ENCODE measurements at places on chromosomes 11 and 22.

- no peak for DNase-seq
These were observed 19.8 kb downstream of the LRP5 start for GRCh38 chr11:68332186-68332585.

- DNase-seq = no peak
These were observed 52.4 kb downstream of the UBASH3B start for GRCh38 chr11:122707901-122708300.

- DNase-seq = no peak
These were observed 1343.7 kb downstream of the BRD1 start for GRCh38 chr22:48483764-48484528.

- peak; percentile 51 for DNase-seq
These were observed 22.3 kb downstream of the SMCO4 start for GRCh38 chr11:93520726-93521509.

- peak; percentile 38 for DNase-seq
These were observed 125.2 kb downstream of the MICAL2 start for GRCh38 chr11:12235553-12235946.

DNA sequence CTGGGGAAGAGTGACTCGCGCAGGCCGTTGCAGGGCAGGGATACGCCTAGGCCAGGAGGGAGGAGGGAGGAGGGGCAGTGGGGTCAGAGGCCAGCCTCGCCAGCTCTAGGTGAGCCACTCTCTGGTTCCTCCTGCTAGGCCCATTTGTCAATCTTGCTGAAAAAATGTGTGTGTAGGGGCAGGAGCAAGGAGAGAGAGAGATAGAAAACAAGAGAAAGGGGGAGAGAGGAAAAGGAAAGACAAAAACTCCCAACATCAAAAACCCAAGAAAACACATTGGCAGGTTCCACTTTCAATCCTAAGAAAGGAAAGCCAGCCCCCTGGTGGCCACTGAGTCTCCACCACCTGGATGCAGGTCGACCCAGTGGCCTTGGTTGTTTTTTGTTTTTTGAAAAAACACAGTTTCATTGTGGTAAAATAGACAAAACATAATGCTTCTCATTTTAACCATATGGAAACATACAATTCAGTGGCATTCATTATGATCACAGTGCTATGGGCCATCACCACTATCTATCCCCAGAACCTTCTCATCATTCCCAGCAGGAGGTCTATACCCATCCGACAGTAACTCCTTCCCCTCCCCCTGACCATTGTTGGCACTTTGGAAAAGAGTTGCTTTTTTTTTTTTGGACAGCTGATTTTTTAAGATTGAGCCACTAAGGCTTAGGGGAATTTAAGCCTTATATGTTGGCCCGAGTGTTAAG, 10.9 kb downstream of the OMP start:
- peak; percentile 79 for DNase-seq

DNA sequence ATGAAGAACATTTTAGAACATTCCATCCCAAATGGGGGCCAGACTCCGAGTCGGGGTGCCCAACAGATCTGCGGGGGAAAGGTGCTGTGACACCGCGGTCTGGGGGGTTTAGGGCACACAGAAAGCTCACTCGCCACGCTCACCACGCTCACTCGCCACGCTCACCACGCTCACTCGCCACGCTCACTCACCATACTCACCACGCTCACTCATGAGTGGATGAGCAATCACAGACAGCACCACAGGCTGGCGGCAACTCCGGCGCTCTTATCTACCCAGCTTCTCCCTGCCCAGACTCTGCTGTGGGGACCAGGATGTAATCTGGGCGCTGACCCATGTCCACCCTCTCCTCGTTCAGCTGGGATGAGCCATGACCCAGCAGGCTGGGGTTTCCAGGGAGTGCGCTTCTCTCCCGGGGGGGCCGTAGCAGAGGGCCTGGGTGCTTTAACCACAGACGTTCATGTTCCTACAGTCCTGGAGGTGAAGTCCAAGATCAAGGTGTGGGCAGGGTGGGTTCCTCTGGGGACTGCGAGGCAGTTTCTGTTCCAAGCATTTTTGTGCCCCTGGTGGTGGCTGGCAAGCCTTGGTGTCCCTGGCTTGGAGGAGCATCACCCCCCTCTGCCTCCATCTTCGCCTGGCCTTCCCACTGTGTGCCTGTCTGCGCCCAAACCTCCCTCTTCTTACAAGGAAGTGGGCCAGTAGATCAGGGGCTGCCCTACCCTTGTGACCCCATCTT, 141.2 kb downstream of the CTTN start:
- no peak for DNase-seq

GRCh38 chr22:19149991-19150390, at the start of gene GSC2:
Gene GSC2, minus strand, starts transcription at chr22:19150292. Its CDS starts 9 bp downstream, at chr22:19150283.
- DNase-seq = no peak

- DNase-seq = peak; percentile 86
These were observed 76.9 kb upstream of the CTSC start for GRCh38 chr11:88414385-88414861.

DNA sequence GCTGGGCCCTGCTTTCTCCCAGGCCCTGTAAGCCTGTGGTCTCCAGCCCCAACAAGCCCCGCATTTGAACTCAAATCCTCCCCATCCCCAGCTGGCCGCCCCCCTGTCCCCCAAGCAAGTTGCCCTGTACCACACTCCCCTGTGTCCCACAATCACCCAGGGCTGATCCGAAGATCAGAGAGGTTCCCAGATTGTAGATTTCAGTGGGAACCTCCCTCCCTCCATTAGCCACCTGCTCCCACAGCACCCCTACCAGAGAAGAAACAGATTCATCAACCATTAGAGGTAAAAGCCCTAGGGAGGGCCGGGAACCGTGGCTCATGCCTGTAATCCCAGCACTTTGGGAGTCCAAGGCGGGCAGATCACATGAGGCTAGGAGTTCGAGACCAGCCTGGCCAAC, 107.5 kb downstream of the FEZ1 start:
- DNase-seq = no peak

- DNase-seq = no peak
These were observed 49.2 kb downstream of the STK33 start for GRCh38 chr11:8544807-8545206.

- no peak for DNase-seq
These were observed 9.0 kb upstream of the RAG1 start for GRCh38 chr11:36558571-36559413.

DNA sequence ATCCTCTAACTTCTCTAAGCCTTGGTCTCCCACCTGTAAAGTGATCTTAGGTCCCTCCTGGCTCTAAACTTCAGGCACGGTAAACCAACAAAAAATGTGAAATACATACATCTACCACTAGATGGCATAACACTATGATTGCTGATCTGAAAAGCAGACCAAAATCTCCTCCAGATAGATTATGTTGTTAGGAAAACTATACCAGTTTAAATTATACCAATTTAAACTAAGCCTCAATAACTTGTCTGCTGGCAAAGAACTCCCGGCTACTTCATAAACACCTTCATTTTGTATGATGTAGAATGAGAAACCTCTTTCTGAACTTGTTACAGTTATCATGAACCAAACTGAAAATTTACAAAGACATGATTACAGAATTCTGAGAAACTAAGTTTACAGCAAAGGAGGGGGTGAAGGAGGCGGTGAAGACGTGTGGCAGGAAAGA, 85.9 kb downstream of the SBF2 start:
- peak; percentile 74 for DNase-seq

DNA sequence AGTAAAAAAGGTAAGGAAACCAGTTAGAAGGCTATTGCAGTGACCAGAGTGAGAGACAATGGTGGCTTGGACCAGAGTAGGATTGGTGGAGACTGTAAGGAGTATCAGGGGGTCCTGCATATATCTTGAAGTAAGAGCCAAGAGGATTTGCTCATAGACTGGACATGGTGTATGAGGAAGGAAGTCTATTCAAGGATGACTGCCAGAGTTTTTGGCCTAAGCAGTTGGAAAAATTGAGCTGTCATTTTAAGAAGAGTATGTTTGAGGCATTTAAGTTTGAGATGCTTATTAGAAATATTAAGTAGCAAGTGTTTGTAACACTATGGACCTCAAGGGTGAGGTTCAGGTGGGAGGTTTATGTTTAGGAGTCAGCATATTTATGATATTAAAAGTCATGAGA, 596.6 kb downstream of the METTL15 start:
- no peak for DNase-seq

DNA sequence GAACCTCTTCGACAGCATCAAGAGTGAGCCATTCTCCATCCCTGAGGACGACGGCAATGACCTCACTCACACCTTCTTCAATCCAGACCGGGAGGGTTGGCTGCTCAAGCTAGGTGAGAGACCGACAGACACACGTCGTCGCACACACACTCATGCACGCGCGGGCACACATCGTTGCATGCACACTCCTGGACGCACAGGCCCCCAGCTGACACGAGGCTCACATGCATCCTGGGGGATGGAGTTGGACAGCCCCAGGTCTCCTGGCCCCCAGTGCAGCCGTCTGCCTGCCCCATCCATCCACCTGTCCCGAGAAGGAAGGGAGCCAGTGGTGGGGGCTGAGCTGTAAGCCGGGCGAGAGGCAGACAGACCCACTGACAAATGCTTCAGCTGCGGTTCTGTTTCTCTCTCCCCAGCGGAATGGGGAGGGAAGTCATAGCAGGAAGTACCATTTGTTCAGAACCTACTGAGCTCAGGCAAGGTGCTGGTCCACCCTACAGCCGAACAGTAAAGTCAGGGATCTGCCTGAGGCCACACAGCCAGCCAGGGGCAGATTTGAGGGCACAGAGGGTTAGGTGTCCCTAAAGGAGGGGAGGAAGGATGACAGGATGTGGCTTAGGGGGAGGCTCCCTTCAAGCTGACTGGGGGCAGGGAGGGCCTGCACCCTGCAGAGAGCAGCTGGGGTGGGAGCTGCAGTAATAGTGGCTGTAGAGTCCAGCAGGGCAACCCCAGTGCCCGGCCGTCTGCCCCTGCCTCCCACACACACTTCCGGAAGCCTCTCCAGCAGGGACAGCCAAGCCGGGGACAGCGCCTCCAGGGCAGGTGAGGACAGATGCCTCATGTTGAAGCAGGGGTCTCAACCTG, 27.1 kb downstream of the CYTH4 start:
- peak; percentile 72 for DNase-seq

- DNase-seq = no peak
These were observed 1.8 kb downstream of the MGAT3 start for GRCh38 chr22:39458444-39459083.

DNA sequence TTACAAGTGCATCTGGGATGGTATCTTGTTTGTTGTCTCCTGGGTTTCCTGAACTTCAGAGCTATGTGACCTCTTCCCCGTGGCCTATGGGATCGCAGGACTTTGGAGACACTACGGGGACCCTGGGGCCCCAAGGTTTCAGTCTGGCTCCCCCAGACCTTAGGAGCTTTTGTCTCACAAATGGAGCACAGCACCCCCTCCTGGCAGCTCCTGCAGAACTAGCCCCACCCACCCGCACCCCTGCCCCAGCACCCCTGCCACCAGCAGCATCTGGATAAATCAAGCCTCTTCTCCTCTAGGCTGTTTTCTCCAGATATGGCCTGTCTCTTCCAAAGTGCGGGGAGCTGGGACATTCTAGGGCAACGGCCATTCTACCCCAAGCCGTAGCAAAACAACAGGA, 10.4 kb downstream of the RCOR2 start:
- DNase-seq = peak; percentile 59

DNA sequence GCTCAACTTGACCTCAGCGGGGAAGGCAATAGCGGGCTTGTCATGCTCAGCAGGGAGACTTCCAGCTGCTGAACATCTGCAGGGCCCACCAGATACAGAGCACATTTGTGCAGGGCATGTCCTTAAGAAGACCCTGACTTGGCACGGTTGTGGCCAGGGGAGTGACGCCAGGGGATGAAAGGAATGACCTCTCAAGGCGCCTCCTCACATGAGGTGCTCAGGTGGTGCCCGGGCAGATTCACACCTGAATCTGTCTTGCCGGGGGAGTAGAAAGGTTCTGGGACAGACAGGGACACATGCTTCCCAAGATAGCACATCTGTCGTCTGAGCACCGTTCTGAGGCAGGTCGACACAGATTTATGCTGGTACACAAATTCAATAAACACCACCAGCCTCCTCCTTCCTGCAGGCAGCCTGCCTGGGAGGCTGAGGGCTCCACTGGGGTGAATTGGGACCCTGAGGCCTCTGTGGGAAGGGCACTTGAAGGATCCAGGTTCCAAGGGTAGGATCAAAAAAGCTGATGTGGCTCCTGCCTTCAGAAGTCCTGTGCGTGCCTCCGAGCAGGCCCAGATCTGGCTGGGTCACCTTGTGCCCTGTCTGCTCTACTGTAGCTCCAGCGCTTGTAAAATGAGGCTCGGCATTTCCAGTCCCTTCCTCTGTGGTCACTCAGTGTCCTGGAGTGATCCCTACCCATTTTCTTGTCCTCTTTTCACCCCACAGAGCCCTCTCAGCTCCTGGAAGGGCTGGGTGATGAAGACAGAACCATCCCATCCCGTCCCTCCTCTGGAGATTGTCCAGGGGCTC, 49.6 kb upstream of the NECTIN1 start:
- no peak for DNase-seq

DNA sequence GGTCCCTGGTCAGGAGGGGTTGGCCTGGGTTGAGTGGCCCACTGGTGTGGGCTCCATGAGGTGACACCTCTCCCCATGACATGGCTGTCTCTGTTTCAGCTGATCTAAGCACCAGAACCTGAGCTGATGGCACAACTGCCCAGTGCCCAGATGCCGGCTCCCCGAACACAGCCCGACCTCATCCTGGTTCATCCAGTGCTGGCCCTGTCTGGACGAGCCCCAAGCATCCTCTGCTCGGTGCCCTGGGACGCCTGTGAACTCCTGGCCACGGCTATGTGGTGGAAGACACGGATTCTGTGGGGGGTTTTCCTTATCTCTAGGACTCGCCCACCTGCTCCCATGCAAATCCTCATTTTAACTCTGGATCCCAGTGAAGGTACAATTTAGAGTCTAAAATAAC, 389.2 kb downstream of the SHANK2 start:
- no peak for DNase-seq

DNA sequence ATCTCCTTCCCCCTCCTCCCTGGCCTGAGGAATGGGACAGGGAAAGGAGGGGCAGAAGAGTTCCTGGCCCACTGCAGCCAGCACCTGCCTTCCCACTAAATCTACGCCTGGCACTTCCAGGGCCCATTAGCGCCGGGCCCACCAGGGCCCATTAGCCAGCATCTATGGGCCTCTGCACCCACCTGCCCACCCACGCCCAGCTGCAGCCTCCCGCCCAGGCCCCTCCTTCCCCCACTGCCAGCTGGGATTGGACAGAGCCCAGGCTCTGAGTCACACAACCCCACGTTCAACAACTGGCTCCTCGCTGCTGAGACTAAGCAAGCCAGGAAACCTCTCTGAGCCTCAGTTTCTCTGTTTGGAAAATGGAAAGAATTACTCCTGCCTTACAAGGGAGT, 48.7 kb downstream of the CYTH4 start:
- no peak for DNase-seq

GRCh38 chr22:32341122-32341740, 16.4 kb upstream of the RFPL3 start:
- no peak for DNase-seq

DNA sequence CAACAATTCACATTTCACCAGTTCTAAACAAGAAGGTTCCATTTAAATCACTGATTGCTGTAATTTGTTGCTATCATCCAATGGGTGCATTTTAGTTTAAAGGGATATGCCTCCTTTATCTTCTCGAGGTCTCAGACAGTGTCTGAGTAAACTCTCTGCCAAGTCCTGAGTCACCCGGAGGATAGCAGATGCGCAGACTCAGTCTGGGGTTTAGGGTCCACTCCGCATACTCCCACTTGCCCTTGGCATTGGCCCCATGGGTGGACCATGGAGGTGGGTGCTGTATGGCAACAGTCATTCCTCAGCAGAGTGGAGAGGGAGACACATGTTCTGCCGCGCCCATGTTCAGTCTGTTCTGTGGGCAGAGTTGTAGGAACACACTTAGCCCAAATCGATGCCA, 65.4 kb upstream of the CRTAM start:
- no peak for DNase-seq
